Amniotic stem cell (primary cell): ENCODE measurements at places on chromosomes 3 and 15.

- DNase-seq: peak; percentile 23
Observed at GRCh38 chr15:78177447-78177873, 28.3 kb downstream of the IDH3A start.

GRCh38 chr15:93102211-93102610 lies 13.2 kb upstream of the RGMA start:
- no peak for DNase-seq

- DNase-seq: peak; percentile 23
Observed at GRCh38 chr15:69074001-69074842, 59.7 kb downstream of the NOX5 start.

- no peak for DNase-seq
Observed at GRCh38 chr15:64527263-64527984, 67.0 kb downstream of the ZNF609 start.

GRCh38 chr3:107978131-107979055 lies 112.4 kb downstream of the CD47 start:
- no peak for DNase-seq

GRCh38 chr3:156093964-156094363 lies 26.4 kb upstream of the KCNAB1 start:
- no peak for DNase-seq

DNA sequence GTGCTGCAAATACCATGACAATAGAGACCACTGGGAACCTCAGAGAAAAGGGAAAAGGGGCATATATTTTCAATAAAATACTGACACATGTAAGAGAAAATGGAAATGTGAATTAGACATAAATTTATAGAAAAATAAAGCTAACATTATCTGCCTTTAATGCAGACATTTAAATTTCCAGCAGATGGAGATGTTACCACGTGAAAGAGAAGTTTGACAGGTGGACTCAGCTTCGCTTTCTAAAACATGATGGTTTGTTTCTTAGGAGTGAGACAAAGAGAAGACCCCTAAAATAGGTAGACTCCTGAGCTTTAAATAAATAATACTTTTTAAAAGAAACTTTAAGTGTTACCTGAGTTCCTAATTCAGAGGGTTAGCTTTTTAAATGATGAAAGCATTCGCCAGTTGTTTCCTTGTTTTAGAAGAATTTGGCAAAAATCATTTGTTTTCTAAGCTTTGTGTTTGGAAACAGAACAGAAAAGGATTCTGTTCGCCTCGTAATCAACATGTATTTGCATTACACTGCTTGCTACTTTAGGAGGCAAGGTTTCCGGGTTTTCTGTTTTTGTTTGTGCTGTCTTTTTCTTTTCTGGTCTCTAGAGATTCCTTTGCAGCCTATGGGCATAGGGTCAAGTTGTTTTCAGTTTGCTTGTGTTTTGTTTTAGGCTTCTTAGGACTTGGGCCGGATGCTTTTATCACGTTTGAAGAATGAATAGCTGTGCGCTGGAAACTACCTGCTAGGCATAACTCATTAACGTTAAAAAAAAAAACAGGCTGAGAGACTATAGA lies 271.4 kb downstream of the THSD4 start:
- DNase-seq: no peak

DNA sequence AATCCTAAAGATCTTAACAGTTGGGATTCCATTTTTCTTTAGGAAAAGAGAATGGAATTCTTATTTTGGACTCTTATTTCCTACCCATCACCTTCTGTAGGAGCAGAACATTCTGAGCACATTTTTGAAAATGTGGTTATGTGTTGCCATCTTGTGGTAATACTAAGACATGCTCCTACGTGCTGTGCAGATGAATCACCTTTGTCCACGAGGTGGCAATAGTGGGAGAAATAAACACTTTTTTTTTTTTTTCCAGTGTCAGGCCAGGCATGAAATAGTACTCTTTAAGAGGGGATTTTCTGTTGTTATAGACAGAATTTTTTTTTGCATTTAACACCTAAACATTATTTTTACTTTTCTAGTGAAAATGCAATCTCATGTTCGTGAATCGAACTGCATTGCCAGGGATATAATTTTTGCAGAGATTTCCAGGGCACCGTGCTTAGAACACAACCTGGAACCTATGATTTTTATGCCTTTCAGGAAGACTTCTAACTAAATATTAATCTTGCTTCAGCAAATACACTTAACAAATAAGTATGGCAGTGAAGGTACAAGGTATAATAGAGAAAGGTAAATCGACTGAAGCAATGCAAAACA lies 196.6 kb downstream of the GAP43 start:
- peak; percentile 47 for DNase-seq

GRCh38 chr3:57544181-57545125 lies at the start of gene DNAH12:
DNAH12 (minus strand) TSS chr3:57544344; CDS start chr3:57542870, 1,474 bp downstream.
- DNase-seq: no peak

DNA sequence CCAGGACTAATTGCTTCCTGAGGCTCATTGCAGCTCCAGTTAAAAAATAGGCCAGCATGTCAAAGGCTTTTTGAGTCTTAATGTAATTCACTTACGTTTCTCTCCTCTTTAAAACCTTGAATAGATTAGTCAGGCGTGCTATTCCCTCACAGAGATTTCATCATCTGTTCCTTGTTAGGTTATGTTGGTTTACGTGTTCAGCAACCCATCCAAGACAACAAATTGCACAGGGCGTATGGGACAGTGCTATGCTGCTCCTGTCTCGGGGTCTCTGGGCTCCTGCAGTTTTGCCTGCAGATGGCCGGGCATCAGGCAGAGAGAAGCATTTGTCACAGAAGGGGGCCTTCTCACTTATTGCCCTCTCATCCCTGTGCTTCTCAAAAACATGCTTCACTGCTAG lies 117.1 kb downstream of the CHDH start:
- DNase-seq: no peak

- DNase-seq: no peak
Observed at GRCh38 chr15:68503791-68504680, 72.1 kb upstream of the ITGA11 start.

GRCh38 chr3:63855333-63855940 lies 8.2 kb downstream of the THOC7 start:
- DNase-seq: no peak

DNA sequence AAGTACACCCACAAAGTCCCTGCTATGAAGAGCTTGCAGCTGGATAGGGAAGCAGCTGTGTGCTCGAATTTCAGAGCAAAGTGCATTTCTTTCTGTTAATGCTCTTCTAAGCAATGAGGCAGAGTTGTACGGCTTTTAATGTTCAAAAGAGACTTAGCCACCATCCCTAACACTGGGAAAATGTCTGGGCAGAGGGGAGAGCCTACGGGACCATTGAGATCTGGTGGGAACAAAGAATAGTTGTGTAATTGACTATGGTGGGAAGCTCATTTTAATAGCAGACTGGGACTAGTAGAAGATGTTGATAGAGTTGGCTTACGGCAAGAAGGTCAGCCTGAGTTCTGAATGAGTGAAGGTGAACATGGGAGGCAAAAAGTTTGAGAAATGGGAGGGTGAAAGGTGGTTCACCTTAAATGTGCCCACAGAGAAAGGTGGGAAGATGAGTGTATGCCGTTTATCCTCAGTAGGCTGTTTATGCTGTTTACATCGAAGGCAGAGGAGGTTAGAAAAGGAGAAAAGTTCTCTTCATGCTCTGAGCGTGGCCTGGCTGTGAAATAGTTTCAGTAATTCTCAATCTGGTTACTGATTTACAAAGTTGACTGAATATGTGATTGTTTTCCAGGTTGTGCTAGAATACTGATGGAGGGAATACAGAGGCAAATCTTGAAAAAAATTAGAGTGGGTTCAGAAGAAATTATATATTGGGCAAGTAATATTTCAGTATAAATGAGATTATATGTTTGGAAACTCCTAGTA lies 22.9 kb upstream of the UTS2B start:
- no peak for DNase-seq

- no peak for DNase-seq
Observed at GRCh38 chr3:108489776-108490175, 20.6 kb downstream of the MYH15 start.

GRCh38 chr3:64158334-64158733 lies 66.9 kb downstream of the PRICKLE2 start:
- no peak for DNase-seq

- DNase-seq: no peak
Observed at GRCh38 chr3:186315581-186316354, 46.3 kb downstream of the DGKG start.

DNA sequence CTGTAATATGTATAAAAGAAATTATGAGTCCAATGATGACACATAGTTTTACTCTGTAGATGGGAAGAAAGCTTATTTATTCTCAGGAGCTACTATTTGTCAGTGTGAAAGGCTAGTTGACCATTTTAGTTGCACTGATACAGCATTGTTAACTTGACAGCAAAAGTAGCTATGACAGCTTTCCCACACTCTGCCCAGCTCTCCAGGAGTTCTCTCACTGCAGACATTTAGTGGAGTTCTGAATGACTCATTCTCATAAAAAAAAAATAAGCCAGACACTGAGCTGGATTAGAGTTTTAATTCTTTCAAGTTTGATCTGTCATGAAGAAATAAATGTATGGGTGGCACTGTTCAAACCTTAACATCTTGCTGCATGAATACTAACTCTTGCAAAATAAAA lies 77.2 kb upstream of the CFAP20DC start:
- peak; percentile 24 for DNase-seq

DNA sequence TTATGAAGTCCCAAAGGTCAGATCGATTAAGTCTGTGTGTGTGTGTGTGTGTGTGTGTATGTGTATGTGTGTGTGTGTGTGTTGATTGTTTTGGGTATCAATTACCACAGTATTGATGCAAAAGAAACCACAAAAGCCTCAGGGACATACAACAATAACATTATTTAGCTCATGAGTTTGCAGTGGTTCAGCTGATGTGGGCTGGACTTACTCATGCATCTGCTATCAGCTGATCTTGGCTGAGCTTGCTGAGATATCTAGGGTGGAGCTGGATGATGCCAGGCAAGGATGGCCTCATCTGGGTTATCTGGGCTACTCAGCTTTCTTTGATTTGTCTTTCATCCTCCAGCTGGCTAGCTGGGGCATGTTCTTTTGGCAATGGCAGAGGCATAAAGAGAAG lies 82.4 kb upstream of the PRR23C start:
- DNase-seq: no peak

- DNase-seq: no peak
Observed at GRCh38 chr15:89732451-89733172, 18.4 kb downstream of the MESP1 start.

DNA sequence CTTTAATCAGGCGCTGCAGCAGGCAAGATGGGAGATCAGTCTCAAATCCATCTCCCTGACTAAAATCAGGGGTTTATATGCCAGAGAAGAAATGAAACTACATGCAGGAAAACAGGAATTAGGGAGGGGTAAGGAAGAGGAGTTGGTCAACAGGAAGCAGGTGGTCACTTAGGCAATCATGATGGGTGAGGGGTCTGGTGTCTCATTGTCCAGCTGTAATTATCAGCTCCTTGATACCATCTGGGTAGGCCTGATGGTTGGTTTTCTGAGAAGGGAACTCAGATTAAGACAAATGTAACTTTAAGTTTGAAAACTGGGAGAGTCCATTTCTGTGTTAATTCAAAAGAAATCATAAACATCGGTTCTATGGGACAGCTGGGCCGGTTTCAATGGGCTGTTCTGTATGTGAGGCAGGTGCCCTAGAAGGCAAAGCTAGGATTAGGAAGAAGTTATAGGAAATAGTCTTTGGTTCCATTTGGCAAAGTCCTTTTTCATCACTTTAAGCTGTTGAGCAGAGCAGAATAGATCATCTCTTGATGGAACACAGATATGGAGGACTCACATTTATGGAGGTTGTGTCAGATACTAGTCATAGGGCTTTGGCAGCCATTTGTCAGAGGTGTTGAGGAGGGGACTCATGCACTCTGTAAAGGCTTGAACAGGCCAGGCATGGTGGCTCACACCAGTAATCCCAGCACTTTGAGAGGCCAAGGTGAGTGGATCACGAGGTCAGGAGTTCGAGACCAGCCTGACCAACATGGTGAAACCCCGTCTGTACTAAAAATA lies 149.4 kb downstream of the VGLL4 start:
- DNase-seq: no peak

DNA sequence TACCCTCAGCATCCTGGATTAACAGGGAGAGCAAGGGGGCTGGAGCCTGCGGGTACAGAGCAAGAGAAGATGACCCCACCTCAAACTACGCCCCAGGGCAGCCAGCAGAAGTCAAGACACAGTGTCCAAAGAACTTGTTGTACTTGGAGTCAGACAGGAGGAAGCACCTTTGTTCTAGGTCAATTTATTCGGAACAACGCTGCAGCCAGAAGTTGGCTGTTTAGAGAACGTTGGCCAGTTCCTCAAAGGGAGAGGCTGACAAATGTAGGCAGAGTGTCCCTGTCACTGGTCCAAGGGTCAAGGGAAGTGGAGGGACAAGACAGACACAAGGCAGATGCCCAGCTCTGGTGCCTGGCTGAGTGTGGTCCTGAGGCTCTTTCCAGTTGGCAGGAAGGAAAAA lies 32.1 kb upstream of the PIAS1 start:
- no peak for DNase-seq

GRCh38 chr3:11306817-11307589 lies 34.8 kb downstream of the ATG7 start:
- no peak for DNase-seq

GRCh38 chr15:91045065-91045464 lies 22.7 kb upstream of the VPS33B start:
- DNase-seq: no peak

- DNase-seq: no peak
Observed at GRCh38 chr3:108404368-108404767, 106.0 kb downstream of the MYH15 start.

GRCh38 chr3:69292185-69292584 lies 93.7 kb downstream of the FRMD4B start:
- no peak for DNase-seq

DNA sequence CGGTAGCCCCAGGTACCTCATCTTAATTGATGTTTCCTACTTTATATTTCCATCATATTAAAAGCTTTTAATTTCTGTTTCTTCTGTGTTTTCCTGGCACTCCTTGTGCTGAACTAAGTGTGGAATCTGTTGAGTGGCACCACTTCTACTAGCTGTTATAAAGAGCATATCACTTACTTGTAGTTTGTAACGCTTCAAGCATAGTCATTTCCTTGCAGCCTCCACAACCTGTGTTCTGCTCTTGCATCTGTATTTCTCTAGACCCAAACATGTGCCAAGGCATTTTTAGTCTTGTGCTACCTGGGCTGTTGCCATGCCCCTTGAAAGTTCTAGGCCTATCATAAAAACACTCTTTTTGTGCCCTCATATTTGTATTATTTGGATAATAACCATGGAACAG lies 16.0 kb downstream of the ZNF654 start:
- no peak for DNase-seq

GRCh38 chr15:78105476-78106241 lies 13.3 kb downstream of the SH2D7 start:
- no peak for DNase-seq

DNA sequence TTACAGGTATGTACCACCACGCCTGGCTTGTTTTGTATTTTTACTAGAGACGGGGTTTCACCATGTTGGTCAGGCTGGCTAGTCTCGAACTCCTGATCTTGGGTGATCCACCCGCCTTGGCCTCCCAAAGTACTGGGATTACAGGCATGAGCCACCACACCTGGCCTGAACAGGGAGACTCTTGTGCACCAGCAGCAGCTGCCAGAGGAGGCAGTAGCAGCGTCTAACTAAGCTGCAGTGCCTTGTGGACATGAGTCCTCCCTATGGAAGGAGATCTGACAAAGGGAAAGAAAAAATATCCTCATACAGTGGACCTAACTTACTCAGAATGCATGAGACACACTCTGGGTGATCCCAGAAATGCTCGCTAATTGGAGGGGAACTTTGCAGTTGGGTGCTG lies 36.8 kb upstream of the NEO1 start:
- DNase-seq: no peak

GRCh38 chr3:70606018-70606417 lies 293.6 kb upstream of the MDFIC2 start:
- no peak for DNase-seq
